Nucleus accumbens (tissue), 56 donors: ENCODE measurements at places on chromosomes 3 and 15.

- no peak for DNase-seq
These were observed 30.9 kb upstream of the MRPS22 start for GRCh38 chr3:139312959-139313358.

- no peak for DNase-seq
These were observed 341.5 kb downstream of the ROBO2 start for GRCh38 chr3:77381431-77381830.

DNA sequence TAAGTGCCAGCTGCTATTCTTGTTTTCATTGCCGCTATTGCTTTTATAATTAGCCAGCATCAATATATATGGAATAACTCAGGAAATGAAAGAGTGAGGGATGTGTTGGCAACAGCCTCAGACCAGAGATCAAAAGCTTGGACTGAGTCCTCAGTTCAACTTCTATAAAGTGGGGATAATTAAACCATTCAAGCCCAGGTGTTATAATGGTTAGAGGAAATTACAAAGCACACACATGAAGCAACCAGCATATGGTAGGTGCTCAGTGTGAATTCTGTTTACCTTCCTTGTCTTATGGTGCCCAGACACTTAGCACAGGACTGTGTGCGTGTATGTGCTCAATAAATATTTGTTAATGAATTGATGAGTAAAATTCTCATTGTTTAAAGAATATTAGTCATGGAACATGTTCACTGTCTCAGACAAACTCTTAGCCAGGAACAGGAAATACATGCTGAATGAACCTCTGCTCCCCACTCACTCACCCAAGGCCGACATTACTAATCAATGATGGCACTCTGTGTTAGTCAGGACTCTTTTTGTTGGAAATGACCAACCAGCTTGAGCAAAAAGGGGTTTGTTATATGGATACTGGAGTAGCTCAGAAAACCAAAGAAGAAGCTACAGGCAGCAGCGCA, 16.7 kb upstream of the CCDC174 start:
- DNase-seq, result no peak

DNA sequence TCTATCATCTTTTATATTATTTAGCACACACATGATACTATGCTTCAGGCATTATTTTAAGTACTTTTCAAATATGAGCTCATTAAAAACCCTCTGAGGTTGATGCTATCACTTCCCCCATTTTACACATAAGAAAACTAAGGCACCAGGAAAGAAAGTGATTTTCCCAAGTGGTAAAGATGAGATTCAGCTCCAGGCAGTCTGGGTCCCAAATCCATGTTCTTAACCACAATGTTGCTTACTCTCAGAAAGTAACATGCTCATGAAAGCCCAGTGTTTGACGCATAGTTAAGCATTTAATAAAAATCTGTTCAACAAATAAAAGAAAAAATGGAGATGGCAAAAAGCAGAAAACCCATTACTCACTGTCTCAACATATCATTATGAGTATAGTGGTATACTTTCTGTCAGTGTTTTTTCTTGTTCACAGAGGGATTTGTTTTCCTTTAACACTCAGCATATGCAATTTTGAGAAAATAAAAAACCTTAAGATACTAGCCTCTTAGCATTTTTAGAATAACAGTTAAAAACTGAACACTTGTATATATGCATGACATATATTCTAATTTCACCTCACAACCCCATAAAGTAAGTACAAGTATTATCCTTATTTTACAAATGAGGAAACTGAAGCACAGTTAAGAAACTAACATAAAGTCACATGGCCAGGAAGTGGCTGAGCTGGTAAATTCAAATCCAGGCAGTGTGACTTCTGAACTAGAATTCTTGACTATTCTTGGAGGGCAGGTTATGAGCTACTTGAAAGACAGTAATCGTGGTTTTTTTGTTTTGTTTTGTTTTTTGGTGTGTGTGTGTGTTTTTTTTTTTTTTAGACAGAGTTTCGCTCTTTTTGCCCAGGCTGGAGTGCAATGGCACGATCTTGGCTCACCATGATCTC, 10.4 kb downstream of the PEAK1 start:
- DNase-seq, result no peak

GRCh38 chr3:133851266-133851906, 44.3 kb downstream of the RAB6B start:
- no peak for DNase-seq

DNA sequence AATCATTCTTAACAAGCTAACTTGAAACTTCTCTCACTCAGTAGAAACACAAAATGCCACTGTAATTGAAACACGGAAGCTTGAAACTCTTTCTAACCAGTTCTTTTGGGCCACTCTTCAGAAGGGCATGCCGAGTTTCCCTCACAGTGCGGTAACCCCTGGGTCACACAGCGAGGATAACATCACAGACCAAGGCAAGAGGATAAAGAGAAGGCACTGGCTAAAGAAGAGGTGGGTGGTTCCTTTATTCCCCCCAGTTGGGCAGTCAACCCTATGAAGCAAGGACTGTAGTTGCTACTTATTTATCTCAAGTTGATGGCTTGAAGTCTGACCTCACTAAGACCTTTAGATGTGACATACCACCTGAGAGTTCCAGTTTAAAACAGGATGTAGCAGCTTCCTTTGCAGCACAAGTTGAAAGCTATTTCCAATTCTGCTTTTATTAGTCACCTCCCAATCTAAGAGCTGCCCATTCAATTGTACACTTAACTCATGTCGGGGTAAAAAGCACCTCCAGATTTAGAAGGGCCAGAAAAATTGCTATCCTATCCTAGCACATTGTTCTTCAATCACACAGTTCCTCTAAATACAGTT, 272.4 kb downstream of the TIGIT start:
- DNase-seq, result no peak

DNA sequence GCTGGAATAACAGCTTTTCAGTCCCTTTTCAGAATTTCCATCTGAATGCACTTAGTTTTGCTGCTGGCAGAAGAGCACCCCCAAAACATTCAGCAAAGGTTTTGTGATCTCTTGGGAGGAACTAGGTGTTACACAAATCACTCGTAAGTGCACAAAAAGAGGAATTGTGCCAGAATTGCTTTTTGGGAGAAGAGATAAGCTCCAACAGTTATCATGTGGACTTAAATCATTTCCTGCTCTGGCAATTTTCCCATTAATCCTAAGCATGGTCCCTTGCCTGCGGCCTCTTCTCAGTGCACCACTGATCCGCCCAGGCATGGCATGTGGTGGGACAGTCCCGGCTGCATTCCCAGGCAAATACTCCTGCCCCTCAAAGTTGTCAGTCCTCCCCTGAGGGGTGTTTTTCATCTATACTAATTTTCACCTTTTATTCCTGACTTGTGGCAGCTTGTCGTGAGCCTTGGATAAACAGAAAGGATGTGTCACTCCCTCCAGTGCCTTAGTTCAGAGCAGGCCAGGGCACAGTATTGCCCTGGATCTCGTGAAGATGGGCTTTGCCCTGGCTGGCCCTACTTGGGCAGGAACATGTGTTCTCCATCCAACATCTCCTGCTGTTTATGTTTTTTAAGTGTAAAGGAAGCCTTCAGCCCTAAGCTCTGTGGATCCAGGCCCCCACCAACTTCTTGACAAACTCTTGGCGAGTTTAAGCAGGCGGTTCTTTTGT, 44.6 kb upstream of the VILL start:
- no peak for DNase-seq

DNA sequence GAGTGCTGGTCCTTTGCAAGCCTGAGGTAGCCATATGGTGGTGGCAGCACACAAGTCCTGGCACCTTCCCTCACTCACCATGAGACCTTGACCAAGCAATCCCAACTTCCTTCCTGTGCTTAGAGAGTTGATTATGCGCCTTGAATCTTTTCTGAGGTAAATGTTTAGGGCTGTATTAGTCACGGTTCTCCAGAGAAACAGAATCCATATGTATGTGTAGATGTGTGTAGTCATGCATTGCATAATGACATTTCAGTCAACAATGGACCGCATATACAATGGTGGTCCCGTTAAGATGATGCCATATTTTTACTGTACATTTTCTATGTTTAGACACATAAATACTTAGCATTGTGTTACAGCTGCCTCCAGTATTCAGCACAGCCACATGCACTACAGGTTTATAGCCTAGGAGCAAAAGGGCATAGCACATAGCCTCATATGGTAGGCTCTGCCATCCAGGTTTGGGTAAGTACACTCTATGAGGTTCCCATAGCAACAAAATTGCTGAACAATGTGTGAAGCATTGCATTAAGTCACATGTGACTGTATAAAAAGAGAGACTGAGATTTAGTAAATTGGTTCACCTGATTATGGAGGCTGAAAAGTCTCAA, 20.2 kb upstream of the NUP210 start:
- no peak for DNase-seq
